HEK293T (cell line): ENCODE measurements at places on chromosomes 1 and 21.
A peak's percentile ranks its signal among the peaks of the same experiment; 100 is the strongest.

GRCh38 chr1:77742011-77742555 is 17.6 kb downstream of the USP33 start:
- peak; percentile 42 for DNase-seq

- DNase-seq: no peak
Measured at GRCh38 chr1:192158181-192158580, at the start of gene RGS18. RGS18 (plus strand) TSS chr1:192158462; CDS start chr1:192158638, 176 bp downstream.

- no peak for DNase-seq
Measured at GRCh38 chr1:11704194-11704529, 12.7 kb downstream of the DRAXIN start.

DNA sequence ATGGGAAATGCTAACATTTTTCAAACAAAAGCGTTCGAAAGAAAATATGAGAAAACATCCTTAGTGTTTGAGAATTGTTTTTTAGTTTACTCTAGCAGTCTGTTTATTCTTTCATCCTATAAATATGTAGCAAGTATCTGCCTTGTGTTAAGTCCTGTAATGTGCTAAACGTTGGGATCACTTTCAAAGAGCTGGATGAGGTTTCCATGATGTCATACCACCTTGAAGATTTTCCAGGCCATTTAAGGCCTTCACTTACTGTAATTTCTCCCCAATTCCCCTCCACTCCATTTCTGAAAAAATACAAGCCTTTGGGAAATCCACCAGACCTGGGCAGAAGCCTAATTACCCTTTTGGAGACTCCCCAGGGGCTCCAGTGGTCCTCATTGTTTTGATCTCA is 24.2 kb upstream of the CTBS start:
- no peak for DNase-seq

DNA sequence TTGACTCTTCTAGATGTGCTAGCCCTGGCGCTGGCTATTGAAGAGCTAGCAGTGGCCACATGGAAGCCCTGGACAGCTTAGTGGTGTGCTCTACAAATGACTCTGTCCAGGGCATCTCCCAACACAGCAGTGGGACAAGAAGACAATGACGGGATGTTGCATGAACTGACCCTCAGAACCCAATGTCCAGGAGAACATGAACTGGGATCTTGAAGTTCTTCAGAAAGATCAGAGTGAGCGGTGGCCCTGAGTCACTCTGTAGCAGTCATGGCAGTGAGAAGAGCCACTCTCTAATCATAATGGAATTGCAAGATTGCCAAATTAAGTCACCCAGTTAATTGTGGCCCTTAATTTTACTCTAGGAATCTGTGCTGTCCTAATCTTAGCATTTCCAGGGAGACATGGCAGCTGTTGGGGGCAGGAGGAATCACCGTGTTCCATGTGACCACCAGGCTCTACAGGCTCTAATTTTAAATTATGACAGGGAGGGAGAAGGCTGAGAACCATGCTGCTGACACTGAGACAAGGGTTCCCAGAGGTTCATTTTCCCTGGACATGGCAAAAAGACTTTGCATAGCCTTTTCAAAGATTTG is 10.2 kb upstream of the OBSCN start:
- DNase-seq: no peak

- no peak for DNase-seq
Measured at GRCh38 chr1:39954324-39954869, 548 bp upstream of the MFSD2A start.

DNA sequence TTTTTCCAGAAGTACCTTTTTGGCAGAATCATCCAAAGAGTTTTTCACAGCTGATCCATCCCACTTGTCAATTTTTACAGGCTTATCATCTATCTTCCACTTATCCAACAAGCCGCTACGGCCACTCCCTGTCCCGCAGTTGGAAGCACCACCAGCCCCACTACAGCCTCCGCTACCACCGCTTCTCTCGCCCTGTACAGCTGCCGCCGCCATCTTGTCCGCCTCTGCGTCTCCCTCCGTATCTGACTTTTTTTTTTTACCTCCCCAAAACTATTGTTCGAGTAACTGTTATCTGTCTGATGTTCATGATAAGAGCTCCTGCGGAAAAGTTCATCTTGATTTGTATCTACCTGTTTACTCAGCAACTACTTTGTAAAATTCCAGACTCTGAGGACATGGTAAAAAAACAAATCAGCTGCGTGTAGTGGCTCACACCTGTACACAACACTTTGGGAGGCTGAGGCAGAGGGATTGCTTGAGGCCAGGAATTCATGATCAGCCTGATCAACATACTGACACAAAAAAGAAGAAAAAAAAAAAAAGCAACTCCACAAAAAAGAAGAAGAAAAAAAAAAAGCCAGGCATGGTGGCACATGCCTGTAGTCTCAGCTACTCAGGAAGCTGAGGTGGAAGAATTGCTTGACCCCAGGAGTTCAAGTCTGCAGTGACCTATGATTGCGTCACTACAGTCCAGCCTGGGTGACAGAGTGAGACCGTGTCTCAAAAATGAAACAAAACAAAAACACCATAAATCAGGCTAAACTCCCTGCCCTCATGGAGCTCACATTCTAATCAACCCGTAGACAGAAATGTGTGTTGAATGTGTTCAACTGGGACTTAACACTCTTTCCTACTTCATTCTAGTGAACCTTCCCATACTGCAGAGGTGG is 8.0 kb upstream of the EYA3 start:
- no peak for DNase-seq

- no peak for DNase-seq
Measured at GRCh38 chr21:24275616-24276015, 1331.7 kb downstream of the MRPL39 start.

DNA sequence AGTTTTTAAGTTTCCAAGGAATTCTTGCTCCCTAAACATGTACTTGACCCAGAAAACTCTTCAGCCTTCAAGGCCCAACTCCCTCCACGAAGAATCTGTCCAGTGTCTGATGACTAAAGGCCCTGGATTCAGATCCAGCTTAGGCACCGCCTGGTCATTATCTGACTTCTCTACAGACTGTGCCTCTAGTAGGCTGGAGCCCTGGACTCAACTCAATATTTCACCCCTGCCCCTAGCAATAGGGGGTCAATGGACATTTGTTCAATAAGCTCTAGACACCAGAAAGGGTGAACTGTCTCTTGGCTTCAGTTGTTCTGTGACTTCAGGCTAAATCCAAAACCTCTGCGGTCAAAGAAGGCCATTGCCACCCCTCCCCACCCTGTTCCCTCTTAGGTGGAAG is 34.5 kb downstream of the NUAK2 start:
- no peak for DNase-seq

DNA sequence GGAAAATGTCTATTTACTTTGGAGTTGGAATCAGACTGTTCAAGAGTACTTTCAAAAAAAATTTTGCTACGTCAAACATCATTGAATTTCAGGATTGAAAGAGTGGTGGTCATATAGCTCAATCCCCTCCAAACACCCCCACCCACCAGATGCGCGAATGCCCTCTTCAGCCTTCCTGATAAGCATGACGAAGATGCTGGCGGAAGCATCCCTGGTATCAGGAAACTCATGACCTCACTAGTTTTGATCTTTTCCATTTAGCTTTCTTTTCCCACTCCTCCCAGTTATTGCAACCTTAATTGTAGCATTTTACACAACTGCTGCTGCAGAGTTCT is 104.4 kb downstream of the LEPR start:
- DNase-seq: no peak

DNA sequence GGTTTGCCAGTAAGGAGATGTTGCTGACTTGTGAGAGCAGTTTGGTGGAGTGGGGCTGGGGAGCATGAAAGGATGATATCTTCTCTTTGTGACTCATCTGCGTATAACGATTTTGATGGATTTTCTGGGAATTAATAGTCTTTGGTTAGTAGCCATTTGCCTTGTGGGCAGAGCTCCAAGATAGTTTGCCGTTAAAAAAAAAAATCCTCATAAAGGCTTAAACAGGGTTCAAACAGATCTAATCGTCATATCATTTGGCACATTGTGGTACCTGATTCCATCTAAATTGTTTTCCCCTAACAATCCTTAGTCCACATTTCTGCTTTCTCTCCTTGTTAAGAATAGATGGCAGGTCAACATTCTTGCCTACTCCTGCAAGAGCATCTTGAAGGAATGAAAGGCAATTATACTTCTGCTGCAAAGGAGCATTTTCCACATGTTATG is 168.0 kb downstream of the PPP1R12B start:
- DNase-seq: no peak

DNA sequence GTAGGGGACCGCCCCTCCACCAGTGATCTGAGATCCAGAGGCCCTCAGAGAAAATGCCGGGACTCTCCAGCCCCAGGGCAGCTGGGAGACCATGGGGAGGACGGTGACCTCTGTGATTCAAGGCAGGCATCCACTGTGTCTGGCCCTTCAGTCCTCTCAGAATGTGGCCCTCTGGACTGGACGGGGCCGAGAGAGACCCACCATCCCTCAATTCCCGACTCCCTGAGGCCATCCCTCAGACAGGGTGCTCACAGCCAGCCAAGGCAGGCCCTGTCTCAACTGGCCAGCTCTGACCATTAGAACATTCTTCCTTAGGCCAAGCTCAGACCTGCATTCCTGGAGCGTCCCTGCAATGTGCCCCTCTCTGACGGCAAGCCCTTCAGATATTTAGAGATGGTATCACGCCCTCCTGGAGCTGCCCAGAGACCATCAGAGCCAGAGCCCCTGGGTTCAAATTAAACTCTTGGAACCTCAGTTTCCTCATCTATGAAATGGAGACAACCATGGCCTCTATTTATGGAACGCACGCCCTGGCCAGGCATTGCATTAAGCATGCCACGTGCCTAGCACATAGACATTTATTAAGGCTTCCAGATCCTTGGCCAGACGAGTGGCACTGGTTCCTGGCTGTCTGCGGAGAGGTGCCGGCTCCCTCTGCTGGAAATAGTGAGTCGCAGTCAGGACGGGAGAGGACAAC is 9.6 kb upstream of the EPS8L3 start:
- peak; percentile 91 for DNase-seq

DNA sequence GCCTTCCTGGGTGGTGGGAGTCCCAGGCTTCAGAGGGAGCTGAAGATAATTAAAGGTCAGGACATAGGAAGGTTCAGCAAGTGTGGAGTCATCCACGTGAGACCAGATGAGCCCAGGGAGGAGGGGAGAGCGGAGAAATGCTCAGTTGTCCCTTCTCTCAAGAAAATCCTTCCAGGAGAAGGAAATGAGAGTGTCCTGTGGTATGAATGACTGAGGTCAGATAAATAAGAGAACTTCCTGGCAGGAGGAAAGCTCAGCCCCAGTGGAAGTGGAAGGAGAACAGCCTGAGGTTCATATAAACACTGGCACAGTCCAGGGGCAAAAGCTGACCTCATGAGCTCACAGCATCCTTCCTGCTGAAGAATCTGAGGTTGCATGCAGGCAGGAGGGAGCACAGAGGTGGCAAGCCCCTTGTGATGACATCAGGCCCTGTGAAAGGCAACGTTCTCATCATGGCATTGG is 97.6 kb downstream of the NAV1 start:
- DNase-seq: no peak

- no peak for DNase-seq
Measured at GRCh38 chr1:89808441-89809117, 12.3 kb upstream of the LRRC8D start.

GRCh38 chr1:202411422-202411821 is 62.9 kb downstream of the PPP1R12B start:
- no peak for DNase-seq

- DNase-seq: no peak
Measured at GRCh38 chr1:28971980-28972771, 57.8 kb downstream of the EPB41 start.

DNA sequence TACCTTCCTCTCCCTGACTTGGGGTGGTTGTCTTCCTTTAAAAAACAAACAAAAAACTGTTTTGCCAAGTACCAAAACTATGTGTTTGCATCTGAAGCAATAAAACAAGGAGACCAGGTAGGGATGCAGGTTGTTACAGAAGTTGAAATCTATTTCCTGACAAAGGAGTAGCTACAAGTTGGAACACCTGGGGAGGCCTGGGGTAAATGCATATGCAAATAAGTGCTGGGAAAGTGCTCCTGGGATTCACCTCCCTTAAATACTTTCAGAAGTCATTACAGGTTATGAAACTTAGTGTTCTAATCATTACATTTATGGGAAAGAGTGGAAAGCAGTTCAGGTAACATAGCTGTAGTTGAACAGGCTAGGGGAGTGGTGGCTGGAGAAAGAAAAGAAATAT is 1.9 kb upstream of the TSNAX start:
- DNase-seq: no peak

- DNase-seq: no peak
Measured at GRCh38 chr1:114564141-114564540, 17.3 kb downstream of the BCAS2 start.

GRCh38 chr1:80673935-80674597 is 1126.7 kb upstream of the ADGRL2 start:
- DNase-seq: no peak
